ENCODE measurements at places on chromosomes 2 and 18.

GRCh38 chr18:58354051-58354450 lies 274.8 kb downstream of the ALPK2 start:
- DNase-seq, result no peak
- H3K4me1 ChIP-seq, result no peaks in the 10 kb centered on the region
- no peaks in the 10 kb centered on the region for H3K36me3 ChIP-seq
- H3K27me3 ChIP-seq, result no peaks in the 10 kb centered on the region
- no peak overlapping the region for H3K4me3 ChIP-seq

GRCh38 chr2:157991932-157992331 lies 109.7 kb upstream of the UPP2 start:
- H3K4me1 ChIP-seq, result no peaks in the 10 kb centered on the region
- no peak overlapping the region for H3K27ac ChIP-seq
- H3K27me3 ChIP-seq, result no peaks in the 10 kb centered on the region
- no peak overlapping the region for H3K4me3 ChIP-seq

DNA sequence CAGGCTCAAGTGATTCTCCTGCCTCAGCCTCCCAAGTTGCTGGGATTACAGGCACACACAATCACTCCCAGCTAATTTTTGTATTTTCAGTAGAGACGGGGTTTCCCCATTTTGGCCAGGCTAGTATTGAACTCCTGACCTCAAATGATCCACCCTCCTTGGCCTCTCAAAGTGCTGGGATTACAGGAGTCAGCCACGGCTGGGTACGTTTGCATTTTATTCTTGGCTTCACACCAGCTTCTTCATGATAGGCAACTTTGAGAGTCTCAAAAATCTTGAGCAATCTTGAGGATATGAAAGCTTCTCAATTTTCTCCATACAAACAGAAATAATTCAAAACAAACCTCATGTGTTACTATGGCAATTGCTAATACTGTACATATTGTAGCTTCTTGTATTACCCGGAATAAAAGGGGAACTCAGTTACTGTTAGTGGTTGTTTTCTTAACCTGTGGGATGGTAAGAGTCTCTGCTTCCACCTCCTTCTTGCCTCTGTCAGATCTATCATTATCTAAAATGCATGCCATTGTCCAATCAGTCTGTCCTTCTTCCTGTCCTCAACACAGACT lies 102.9 kb upstream of the SYT4 start:
- H3K27me3 ChIP-seq, result no peaks in the 10 kb centered on the region
- no peak for DNase-seq
- H3K27ac ChIP-seq, result no peak overlapping the region
- no peaks in the 10 kb centered on the region for H3K36me3 ChIP-seq
- H3K4me3 ChIP-seq, result no peak overlapping the region
- no peaks in the 10 kb centered on the region for H3K4me1 ChIP-seq

DNA sequence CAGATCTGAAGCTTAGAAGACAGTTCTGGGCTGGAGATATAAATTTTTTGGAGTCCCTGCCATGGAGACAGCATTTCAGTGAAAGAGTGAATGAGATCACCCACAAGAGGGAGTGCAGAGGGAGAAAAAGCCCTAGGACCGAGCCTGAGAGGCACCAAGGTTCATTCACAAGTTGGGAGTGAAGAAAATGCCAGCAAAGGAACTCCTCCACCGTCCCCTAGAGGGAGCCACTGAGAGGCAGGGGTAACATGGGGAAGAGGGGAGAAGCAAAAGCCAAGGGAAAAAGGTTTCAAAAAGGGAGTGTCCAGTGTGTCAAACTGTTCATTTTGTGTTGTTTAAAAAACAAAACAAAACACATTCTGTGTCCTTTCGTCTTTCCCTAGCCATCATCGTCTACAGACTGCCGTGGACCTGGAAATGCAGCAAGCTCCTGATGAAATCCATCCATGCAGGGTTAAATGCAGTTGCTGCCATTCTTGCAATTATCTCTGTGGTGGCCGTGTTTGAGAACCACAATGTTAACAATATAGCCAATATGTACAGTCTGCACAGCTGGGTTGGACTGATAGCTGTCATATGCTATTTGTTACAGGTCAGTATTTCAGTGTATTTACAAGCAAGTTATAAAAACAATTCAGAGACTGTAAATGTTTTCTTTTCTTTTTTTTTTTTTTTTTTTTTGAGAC lies 19.1 kb downstream of the CYBRD1 start:
- H3K27me3 ChIP-seq, result no peaks in the 10 kb centered on the region
- H3K36me3 ChIP-seq, result no peaks in the 10 kb centered on the region
- no peaks in the 10 kb centered on the region for H3K4me1 ChIP-seq
- H3K27ac ChIP-seq, result no peak overlapping the region
- no peak overlapping the region for H3K4me3 ChIP-seq

DNA sequence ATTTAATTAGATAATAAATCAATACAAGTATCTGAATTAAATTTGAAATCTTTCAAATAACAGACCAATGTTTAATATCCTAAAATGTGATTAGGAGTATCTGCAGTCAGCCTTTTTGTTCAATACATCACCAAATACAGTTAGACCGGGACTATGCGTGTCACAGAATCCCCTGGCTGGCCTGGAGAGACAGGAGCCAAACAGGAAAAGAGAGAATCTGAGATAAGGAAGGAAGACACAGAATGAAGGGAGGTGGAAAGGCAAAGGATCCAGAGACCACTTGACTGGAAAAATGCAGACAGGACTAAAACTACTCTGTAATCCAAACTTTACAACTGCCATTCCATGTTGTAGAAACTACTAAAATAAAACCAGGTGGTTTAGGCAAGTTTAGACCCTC lies 66.3 kb downstream of the SIGLEC15 start:
- no peaks in the 10 kb centered on the region for H3K4me1 ChIP-seq
- no peak overlapping the region for H3K4me3 ChIP-seq
- no peak overlapping the region for H3K27ac ChIP-seq
- H3K27me3 ChIP-seq, result no peaks in the 10 kb centered on the region

- DNase-seq, result no peak
- no peak overlapping the region for H3K4me3 ChIP-seq
- H3K36me3 ChIP-seq, result no peaks in the 10 kb centered on the region
- H3K27me3 ChIP-seq, result no peaks in the 10 kb centered on the region
- no peak overlapping the region for H3K27ac ChIP-seq
These were observed 678.3 kb downstream of the NYAP2 start for GRCh38 chr2:226077841-226078240.

DNA sequence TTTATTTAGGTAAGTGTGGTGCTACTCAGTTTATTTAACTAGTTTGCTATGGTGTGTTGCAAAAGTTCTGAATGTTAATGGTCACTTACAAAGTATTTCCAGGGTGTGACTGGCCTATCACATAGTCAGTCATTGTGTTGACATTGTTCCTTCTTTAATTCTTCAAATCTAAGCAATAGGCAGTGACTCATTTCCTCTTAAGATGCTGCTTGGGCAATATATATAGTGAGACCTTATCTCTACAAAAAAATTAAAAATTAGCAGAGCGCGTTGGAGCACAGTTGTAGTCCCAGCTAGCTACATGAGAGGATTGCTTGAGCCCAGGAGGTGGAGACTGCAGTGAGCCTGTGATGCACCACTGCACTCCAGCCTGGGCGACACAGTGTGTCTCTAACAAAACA lies 5.8 kb upstream of the CCDC88A start:
- H3K4me3 ChIP-seq, result no peak overlapping the region
- H3K4me1 ChIP-seq, result peaks cover 11% of the 10 kb centered on the region
- H3K36me3 ChIP-seq, result no peaks in the 10 kb centered on the region

DNA sequence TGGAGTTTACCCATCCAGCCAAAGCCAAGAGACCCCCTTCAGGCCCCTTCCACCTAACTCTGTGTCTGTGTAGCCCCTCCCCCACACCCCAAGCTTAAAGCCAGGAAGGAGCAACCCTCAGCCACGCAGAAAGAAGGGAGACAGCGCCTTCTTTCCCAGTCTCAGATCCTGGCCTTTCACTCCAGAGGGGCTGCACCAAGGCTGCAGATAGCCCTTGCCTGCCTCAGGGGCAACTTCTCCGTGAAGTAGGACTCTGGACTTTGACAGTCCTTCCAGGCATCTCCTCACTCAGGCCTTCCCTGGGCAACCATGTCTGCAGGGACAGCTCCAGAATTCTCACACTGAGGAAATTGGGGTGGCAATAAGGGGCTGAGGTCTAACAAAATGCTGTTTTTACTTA lies 26.9 kb upstream of the EN1 start:
- DNase-seq, result no peak
- peaks cover 10% of the 10 kb centered on the region for H3K27me3 ChIP-seq
- no peaks in the 10 kb centered on the region for H3K36me3 ChIP-seq
- no peak overlapping the region for H3K27ac ChIP-seq
- H3K4me1 ChIP-seq, result no peaks in the 10 kb centered on the region
- H3K4me3 ChIP-seq, result no peak overlapping the region

- no peaks in the 10 kb centered on the region for H3K36me3 ChIP-seq
- H3K4me3 ChIP-seq, result no peak overlapping the region
- DNase-seq, result peak; percentile 38
- peak overlapping the region; percentile 65 for H3K27ac ChIP-seq
These were observed 11.2 kb upstream of the STK17B start for GRCh38 chr2:196182439-196183171.

- H3K36me3 ChIP-seq, result peaks cover 43% of the 10 kb centered on the region
- no peak overlapping the region for H3K27ac ChIP-seq
- H3K4me1 ChIP-seq, result peaks cover 41% of the 10 kb centered on the region
- H3K27me3 ChIP-seq, result no peaks in the 10 kb centered on the region
These were observed 52.2 kb downstream of the INPP5D start for GRCh38 chr2:233112329-233112728.

- peaks cover 15% of the 10 kb centered on the region for H3K4me1 ChIP-seq
- no peaks in the 10 kb centered on the region for H3K36me3 ChIP-seq
- no peak overlapping the region for H3K27ac ChIP-seq
- peaks cover 37% of the 10 kb centered on the region for H3K27me3 ChIP-seq
These were observed 1.2 kb downstream of the ALK start for GRCh38 chr2:29920130-29920577.

GRCh38 chr2:64748561-64748960 lies 94.8 kb upstream of the SERTAD2 start:
- peak overlapping the region; percentile 99 for H3K4me3 ChIP-seq
- peak overlapping the region; percentile 83 for H3K27ac ChIP-seq
- H3K4me1 ChIP-seq, result peaks cover 19% of the 10 kb centered on the region
- DNase-seq, result no peak
- H3K27me3 ChIP-seq, result no peaks in the 10 kb centered on the region

DNA sequence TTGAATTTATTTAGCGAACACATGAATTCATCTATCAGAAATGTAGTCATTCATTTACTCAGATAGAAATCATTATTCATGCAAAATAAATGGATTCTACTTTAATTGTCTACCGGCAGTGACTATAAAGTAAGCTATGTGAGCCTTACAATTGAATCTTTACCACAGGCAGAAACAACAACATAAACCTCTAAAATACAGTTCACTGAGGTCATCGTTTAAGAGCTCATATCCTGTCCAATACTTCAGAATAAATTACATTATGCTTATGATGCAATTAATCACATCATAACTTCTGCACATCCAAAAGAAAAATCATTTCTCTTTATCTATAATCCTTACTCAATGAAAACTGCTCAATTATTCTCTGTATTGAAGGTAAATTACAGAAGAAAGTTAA lies 244.7 kb downstream of the HNMT start:
- no peak for DNase-seq
- no peak overlapping the region for H3K27ac ChIP-seq
- H3K27me3 ChIP-seq, result no peaks in the 10 kb centered on the region

All from B cell (primary cell).